ENCODE measurements at places on chromosomes 1 and 21.

GRCh38 chr21:31182231-31183140 lies 144.2 kb upstream of the KRTAP19-8 start:
- DNase-seq = no peak

DNA sequence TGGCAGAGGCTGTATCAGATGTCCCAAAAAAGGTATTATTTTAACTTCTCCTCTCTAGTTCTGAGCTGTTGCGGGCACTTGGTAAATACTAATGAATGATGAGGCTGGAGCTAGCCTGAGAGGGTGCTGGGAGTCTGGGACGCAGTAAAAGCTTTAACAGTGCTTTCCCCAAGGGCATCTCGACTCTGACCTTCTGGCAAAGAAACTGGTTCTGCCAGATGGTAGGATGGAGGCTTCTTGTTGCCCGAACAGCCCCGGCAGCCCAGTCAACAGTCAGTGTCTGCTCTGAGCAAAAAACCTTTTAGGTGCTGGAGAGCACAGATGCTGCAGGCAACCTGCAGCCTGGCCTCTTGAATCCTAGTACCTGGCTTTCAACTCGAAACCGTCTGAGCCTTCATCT lies 2.5 kb upstream of the PNRC2 start:
- no peak for DNase-seq

GRCh38 chr1:212791261-212791675 lies 309 bp downstream of the NSL1 start:
- peak; percentile 85 for DNase-seq

- DNase-seq = peak; percentile 27
These were observed 10.6 kb upstream of the GADD45A start for GRCh38 chr1:67674260-67675011.

DNA sequence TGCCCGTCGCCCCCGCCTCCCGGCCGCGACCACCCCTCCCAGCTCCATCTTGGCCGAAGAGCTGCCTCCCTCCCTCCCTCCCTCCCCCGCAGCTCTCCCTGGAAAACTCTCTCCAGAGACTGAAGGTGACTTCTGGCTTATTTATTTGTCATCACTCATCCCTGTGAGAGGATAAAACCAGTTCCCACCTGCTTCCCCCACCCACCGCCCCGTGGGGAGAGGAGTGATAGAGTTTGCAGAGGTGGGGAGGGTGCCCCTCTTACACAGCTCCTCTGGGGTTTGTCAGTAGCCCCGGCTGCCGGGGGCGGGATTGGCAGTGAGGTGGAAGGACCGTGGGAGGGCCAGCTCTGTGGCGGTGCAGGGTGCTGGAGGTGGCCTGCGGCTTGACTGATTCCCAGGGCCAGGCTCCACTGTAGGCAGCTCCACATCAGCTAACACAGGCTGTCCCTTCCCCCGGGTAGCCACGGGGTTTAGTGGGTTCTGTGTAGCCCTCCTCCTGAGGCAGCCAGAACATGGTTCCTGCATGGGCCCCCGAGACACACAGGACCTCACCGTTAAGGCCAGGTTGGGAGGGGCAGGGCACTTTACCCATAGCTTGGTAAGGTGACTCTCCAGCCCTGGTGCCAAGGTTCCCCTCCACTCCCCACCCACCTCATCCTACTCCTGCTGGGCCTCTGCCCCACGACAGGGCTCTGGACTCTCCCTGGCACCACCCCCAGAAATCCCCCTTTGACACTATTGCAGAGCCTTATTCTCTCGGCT lies 62.2 kb downstream of the ELK4 start:
- DNase-seq = no peak

- DNase-seq = no peak
These were observed 15.1 kb upstream of the MX1 start for GRCh38 chr21:41410767-41411448.
